ENCODE measurements at places on chromosomes 6 and 20.

DNA sequence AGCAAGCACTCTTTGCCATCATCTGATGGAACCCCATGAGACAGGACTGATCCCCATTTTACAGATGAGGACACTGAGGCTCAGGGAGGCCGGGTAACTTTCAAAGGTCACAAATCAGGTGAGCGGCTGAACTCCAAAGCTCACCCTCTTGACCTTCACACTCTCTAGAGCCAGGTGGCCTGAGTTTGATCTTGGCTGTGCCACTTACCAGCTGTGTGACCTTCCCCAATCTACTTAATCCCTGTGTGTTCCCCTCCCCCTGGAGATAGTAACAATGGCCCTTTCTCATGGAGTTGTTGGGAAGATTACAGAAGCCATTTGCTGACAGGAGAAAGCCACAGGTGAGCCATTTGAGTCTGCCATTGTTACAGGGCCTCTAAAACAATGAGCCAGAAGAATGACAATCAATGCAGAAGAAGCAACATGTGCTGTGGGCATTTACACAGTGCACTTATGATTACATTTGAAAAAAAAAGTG, 34.5 kb downstream of the BMP7 start:
- no peak for DNase-seq

DNA sequence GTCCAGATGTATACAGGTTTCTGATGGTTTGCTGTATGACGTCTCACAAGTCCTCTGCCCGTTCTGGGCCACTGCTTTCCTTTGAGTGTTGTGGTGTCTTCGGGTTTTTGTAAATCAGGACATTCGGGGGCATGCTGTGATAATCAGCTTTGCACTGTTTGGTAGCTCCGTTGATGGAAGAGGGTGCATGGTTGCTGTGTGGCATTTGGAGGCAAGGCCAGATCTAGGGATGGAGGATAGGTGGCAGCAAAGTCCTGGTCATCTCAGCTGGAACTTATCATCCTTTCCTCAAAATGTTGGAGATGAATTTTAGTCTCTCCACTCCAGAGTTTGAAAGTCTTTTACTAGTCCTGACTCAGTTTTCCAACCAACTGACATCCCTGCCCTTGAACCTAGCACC, 91.0 kb downstream of the SCP2D1 start:
- DNase-seq: no peak

DNA sequence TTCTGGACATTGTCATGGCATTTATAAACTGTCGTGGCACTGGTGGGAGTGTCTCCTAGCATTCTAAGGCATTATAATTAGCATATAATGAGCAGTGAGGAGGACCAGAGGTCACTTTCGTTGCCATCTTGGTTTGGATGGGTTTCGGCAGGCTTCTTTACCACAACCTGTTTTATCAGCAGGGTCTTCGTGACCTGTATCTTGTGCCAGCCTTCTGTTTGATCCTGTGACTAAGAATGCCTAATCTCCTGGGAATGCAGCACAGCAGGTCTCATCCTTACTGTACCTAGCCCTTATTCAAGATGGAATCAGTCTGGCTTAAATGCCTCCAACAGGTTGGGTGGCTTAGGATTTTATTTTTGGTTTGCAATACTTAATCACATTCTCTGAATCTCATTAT, 142.7 kb upstream of the GGTLC1 start:
- no peak for DNase-seq

GRCh38 chr6:4472969-4473642, 303.1 kb upstream of the CDYL start:
- DNase-seq: no peak

DNA sequence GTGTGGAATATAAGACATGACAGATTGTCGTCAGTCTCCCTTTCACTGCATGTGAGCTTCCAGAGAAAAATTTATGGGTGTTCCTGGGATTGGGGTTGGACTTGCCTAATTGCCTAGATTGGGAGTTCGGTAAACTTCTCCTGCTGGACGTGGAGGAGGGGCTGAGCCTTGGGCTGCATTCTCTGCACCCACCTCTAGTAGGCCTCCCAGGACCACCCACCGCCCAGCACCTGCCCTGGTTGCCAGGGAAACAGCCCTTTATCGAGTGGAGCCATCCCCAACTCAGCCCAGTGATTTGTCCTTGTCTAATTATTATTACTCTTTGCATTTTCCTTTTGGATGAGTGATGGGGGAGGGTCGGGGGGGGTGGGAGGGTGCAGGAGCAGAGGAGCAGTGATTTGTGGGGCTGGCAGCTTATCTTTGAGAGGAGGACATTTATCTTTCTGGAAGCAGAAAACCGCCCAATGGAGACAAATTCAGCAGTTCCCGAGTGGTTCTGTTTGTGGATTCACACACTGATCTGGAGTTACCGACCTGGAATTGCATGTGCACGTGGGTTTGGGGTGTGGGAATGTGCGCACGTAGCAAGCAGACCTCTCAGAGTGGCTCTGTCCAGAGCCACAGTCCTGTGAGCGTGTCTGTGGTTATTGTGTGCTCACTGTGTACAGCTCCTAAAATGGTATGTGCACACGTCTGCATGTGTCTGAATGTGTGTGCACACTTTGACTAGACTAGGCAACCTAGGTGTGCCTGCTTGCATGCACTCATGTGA, 104.5 kb downstream of the DHX35 start:
- DNase-seq: no peak

DNA sequence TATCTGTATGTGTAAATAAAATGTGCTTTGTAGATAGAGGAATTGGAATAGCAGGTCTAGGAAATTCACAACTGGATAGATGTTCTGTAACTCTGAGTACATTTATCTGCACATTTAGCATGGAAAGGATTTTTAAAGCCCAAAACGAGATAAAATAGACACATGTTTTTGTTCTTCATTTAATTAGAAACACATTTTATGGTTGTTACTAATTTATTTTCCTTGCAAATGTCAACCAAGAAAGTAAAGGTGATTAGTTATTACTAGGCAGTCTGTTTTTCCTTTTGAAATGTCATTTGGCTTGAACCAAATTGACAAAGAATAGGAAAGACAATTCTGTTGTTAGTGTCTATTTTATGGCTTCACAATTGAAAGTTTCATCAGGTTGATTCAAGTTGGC, 769 bp downstream of the PRL start:
- no peak for DNase-seq

DNA sequence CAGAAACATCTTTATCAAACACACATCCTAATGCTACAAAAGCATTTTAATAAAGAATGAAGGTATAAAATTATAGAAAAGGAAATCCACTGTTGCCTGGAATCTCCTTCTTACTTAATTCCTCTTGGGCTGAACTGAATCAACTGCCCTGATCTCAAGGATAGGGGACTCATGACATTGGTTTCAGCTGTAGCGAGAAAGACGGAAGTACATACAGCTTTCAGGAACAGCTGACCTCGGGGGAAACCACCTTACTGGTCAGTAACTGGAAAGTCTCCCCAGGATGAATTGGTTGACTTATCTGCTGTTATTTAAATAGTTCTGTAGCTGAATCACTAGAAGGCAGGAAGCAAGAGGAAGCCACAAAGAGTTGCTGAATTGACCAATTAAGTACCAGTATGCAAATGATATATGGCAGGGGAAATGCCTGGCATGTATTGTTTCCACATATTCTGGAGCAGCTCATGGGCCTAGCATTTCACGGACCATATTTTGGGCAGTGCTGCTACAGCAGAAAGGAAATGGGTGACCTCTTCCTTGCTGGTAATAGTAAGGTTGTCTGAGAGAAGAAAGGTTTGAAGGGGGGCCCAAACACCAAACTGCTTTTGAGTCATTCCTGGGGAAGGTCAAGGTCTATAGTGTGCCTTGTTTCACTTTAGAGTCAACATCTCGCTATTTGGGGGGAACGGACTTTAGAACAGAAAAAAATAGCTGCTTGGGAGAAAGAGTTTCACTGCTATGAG, 43.7 kb upstream of the MAP7 start:
- DNase-seq: no peak

- no peak for DNase-seq
These were observed 186.1 kb upstream of the SCGN start for GRCh38 chr6:25465941-25466340.

- no peak for DNase-seq
These were observed 5.1 kb downstream of the VNN1 start for GRCh38 chr6:132708771-132709170.

DNA sequence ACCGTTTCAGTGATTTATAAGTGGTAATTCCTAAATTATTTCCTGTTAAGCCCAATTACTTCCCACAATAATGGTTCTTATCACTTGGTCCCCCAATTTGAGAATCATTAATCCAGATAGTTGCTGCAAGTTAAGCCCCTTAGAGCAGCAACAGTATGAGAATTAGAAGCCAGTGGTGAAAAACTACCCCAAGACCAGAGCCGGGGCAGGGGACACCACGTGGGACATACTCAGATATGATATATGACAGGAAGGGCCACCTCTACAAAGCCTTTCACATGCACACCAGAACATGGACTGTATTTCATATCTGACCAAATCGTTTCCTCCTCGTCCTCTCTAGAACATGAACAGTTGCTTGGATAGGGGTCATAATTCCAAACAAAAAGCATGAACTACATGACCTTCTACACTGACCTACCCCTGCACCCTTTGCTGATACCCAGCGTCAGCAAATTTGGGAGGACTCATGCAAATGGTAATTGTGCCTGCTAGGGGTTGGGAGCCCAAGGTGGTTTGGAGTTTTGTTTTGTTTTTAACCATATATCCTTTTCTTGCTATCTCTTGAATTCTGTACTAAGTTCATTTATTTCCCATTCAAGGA, 3.9 kb downstream of the JAG1 start:
- DNase-seq: no peak

- no peak for DNase-seq
These were observed 24.7 kb downstream of the TTLL9 start for GRCh38 chr20:31894980-31895675.

DNA sequence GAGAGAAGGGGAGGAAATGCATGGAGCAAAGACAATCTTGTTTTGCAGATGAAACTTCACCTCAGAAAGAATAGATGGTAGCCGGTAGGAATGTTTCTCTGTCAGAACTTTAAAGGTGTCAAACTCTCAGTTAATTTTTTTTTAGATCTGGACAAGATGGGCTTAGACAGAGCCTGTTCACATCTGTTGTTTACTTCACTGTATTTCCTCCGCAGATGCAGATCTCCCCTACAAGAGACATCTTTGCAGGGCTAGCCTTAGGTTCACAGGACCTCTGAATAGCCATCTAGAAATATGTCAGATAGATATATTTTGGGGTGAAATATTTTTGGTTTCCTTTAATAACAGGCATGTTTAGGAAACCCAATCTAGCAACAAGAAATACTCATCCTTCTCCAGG, 12.1 kb upstream of the ZBP1 start:
- DNase-seq: no peak

GRCh38 chr6:100664274-100665040, 199.7 kb upstream of the SIM1 start:
- no peak for DNase-seq

DNA sequence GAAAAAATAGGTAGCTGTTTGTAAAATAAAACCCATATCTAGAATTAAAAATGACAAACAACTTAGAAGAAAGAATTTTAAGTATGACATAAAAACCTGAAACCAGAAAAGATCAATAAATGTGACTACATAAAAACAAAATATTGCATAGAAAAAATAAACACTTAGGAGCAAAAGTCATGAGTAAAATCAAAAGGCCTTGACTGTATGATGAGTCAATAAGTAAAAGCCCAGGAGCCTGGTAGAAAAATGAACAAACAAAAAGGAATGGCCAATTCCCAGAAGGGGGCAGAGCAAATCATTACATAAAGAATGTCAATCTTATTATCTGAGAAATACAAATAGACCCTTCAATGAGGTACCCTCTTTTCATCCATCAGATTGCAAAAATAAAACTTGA, 20.7 kb upstream of the ENPP1 start:
- no peak for DNase-seq

DNA sequence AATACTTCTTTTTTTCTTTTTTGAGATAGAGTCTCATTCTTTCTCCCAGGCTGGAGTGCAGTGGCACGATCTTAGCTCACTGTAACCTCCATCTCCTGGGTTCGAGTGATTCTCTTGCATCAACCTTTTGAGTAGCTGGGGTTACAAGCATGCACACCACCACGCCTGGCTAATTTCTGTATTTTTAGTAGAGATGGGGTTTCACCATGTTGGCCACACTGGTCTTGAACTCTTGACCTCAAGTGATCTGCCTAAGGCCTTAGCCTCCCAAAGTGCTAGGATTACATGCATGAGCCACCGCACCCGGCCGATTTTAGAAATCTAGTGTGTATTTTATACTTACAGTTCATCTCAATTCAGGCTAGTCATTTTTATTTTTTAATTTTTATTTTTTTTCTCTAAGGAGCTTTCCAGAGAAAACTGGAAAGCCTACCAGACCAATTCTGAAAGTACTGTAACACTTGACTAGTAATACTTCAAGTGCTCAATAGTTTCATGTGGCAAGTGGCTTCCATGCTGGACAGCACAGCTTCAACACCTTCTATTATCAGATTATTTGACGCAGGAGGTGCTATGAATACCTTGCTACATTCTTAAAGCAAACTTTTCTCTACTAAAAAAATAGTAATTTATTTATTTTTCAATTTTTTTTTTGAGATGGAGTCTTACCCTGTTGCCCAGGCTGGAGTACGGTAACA, 25.0 kb downstream of the POLR1C start:
- no peak for DNase-seq
